ENCODE measurements at places on chromosomes 7 and 10.

DNA sequence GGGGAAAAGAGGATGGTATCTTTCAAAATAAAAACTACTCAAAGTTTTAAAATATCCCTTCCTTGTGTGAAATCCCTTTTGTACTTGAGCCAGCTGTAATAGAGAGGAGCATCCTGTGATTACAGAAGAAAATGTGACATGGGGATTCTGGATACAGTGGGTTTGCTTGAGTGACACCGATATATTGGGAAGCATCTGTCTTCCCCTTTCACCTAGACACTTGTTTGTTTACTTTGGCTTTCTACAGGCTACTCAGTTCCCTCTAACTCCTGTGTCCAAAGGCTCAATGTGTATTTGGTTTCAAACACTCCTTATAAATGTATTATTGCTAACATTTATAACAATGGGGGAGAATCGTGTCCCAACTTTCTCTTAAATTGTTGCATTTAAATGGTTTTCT, 24.4 kb downstream of the CPED1 start:
- no peak for DNase-seq

DNA sequence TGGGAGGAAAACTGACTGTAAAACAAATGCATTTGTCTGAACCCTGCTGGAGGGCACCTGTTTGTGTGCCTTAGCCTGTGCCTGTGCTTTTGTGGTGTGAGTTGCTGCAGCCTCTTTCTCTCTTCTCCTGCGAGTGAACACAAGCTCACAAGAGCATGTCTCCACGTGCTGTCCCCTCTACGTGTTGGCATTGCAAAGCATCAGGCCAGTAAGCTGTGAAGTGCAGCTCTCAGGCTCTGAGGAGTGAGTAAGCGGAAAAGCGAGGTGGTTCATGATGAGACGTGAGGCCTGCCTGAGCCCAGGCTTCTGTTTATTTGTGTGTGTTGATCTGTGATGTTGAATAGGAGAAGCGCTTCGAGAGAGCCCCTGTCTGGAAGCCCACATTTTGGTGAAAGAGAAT, 85.6 kb upstream of the PDCD4 start:
- peak; percentile 62 for DNase-seq

DNA sequence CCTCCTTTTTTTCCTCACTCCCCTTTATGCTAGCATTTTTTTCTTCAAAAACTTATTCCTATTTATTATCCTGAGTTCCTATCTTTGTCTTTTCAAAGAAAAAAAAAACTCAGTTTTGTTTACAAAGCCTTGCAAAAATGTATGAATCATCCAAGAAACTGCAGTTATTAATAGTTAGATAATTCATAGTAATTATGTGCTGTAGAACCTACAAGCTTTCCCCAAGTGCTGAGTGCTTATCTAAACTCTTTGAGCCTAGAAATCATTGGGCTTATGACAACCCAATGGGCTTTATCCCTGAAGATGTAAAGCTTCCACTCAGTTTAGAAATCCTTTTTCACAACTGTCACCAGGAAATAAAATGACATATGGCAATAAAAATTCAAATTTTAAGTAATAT, 145.9 kb upstream of the WNT16 start:
- DNase-seq, result no peak

GRCh38 chr7:101099969-101100781, 14.9 kb downstream of the TRIM56 start:
- peak; percentile 80 for DNase-seq

GRCh38 chr7:40315277-40315676, 180.5 kb downstream of the SUGCT start:
- DNase-seq, result no peak
